Mesenteric fat pad (tissue), 1 donor: ENCODE measurements at places on chromosomes 1 and 21.

GRCh38 chr1:77687519-77687906, 5.1 kb upstream of the ZZZ3 start:
- no peak for DNase-seq

- no peak for DNase-seq
Measured at GRCh38 chr1:152513081-152513480, 1.2 kb upstream of the CRCT1 start.

- no peak for DNase-seq
Measured at GRCh38 chr1:206646504-206646903, 11.2 kb downstream of the DYRK3 start.

DNA sequence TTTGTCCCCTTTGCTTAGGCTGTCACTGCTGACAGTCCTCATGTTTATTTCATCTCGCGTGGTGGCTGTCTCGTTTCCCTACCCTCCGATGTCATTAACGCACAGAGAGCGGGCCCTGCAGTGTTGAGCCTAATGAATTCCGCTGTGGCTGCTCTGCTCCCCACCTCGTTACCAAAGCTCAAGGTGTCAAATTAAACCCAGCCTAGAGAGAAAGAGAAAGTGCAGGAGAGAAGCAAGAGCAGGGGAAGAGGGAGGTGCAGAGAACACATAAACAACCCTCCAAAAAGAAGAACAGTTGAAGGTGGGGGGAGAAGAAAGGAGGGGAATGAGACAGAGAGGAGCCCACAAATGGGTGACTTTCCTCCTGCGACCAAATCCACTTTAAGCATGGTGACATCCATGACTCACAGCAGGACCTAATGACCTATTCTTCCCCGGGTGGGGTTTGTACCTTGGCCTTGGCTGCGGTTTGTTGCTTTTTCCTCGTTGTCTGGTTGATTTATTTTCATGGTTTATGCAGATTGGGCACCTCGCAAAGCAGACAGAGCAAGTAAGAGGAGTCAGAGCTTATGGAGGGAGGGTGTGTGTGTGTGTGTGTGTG, 92.5 kb downstream of the PBX1 start:
- no peak for DNase-seq

GRCh38 chr1:87594736-87595383, 266.2 kb downstream of the LMO4 start:
- DNase-seq: no peak

GRCh38 chr1:204286315-204286714, 72.5 kb upstream of the GOLT1A start:
- peak; percentile 62 for DNase-seq

DNA sequence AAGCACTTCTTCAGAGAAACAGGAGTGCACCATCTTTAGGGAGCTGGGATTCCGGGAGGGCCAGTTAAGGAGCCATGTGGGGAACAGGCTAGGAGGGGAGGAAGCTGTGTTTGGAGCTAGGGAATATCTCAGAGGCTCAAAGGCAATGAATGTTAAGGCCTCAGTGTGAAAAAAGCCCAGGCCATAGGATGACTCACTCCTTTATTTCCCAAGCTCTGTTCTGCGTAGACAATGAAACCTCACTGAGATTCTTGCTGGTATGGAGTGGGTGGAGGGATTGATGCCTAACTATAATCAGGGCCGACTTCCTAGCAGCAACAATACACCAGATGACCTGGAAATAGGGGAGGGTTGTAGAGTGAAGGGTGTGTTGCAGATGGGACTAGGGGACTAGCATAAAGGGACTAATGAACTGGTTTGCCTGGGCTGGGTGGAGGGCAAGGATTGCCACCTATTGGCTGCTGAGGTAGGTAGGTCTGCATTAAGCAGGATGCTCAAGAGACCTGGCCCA, 2.1 kb downstream of the GNAT2 start:
- DNase-seq: peak; percentile 26

DNA sequence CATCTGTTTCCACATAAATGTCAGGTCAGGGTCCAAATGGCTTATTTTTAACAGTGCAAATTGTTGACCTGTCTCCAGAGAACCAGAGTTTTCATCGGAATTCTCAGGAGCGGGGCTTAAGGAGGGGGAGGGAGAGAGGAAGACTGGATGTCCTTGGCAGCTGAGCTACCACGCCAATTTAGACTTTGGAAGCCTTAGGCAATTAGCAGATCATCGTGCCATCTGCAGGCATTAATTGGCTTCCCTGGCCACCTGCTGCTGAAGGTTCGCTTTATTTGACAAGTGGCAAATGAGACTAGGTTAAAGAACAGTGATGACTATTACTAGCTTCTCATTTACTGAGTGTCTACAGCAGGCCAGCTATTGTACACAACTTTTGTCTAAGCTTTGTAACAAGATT, 43.7 kb downstream of the HLX start:
- DNase-seq: no peak

DNA sequence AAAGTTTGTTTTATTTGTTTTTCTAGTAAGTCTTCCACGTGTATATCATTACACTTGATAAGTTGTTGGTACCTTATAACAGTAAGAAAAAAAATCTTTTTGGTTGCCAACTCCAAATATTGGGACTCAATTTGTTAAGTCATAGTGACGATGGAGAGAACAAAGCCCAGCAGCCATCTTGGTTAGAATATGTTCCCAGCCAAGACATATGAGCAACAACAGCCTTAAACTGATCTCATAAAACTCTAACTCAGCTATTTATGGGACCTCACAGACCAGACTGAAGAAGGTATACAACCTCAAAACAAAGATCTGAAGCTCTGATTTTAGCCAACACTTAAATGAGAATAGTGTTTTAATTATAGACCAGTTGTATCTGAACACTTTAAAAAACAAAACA, 281.3 kb downstream of the VAV3 start:
- DNase-seq: no peak

DNA sequence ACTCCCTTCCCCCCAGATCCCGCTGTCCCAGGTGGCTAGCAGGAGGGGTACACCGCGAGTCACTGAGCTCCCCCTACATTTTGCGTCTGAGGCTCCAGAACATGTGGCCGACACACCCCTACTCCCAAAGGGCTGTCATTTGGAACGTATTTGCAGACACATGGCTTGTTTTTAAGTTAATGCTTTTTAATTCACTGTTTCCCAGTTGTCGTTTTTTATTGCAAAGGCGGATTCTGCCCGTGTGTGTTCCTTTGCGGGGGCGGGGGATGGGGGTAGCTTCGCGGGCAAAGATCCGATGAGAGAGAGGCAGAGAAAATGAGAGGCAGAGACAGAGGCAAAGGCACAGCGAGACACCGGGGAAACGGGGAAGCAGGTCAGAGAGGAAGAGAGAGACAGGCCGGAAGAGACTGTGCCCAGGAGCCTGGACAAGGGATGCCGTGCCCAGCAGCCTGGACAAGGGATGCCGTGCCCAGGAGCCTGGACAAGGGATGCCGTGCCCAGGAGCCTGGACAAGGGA, 270.2 kb downstream of the FOXD2 start:
- DNase-seq: no peak

- DNase-seq: no peak
Measured at GRCh38 chr1:183303901-183304300, 114.3 kb downstream of the NMNAT2 start.

DNA sequence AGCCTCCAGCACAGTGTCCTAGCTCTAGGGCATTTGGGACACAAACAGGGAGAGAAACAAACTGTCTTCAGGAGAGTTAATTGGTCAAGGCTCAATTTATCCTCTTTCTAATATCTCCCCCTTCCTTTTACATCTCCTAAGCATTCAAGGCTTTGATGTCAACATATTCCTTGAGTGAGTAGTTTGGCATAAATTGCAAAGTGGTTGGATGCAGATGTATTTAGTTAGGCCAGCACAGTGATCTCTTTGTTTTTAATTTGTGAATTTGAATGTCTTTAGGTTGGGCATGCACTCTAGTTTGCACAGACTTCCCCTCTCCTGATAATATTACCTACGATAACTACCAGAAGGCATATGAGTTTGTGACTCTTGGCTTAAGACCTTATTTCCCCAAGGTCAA, 12.5 kb upstream of the OLFML2B start:
- DNase-seq: no peak

DNA sequence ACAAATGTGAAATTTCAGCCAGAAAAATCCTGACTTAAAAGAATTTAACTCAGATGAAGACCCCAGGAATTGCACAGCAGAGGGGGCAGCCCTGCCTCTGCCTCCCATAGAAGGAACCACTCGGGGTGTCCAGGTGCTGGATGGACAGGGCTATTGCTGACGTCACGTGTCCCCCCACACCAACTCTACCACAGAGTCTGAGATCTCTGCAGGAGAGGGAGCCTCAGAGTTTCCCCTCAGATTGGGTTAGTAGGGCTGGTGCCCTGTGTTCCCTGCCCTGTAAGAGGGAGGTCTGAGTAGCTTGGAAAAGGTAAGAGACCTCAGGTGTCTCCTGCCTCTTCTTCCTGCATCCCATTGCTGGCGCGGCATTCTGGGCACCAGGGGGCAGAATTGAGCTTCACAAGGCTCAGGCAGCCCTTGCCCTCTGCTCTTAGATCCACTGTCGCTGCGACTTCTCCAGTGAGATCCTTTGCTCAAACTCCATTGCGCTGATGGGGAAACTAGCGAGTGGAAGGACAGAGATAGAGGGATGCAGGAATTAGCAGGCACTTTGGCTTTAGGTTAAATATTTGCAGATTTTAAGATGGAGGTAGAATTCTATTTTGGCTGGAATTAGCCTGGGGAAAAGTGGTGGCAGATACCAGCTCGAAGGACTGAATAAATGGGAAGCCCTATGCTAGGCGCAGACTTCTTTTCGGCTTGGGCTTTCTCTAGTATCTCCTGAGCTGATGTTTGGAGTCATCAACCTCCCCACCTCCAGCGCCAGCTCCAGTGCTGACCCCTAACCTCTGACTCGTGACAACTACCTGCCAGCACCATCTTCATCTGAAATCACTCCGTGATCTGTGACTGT, 42.8 kb upstream of the DMBX1 start:
- DNase-seq: no peak

DNA sequence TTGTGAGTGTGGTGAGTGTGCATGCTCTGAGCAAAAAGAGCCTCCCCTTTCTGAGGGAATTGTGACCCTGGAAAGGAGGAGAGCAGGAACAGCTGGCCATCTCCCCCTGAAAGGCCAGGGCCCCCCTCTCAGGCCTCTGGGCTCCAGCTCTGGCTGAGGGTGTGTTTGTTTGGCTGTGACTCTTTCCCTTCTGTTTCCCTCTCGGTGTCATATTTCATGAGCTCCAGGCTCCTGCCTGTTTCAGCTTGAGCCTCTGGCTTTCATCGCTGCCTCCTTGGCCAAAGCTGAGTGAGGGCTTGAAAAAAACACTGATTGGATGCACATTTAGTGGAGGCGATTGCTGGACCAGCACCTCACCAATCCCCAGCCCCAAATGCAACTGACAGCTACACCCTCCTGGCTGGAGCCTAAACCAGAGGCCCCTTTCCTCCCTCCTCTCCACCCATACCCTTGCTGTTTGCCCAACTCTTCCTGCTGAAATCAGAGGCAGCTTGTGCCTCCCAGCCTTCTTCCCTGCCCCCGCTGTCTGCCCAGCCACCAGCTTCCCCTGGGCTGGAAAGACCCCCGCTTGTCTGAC, 64.1 kb downstream of the DDR2 start:
- no peak for DNase-seq

GRCh38 chr1:24133819-24134218, 9.1 kb downstream of the IL22RA1 start:
- no peak for DNase-seq

GRCh38 chr1:59845091-59845490, 30.3 kb downstream of the HOOK1 start:
- no peak for DNase-seq

GRCh38 chr1:151542710-151543129, 2.6 kb downstream of the TUFT1 start:
- DNase-seq: no peak
